Endodermal cell (in vitro differentiated cells): ENCODE measurements at places on chromosomes 1 and 21. TPM values are rescaled to one million over a fixed set of nuclear protein-coding genes. Genes with fewer than 3 reads are reported as not detected.

GRCh38 chr1:110620686-110621085 is 14.5 kb upstream of the KCNA2 start:
- peaks cover 82% of the 10 kb centered on the region for H3K27me3 ChIP-seq
- no peak overlapping the region for H3K4me3 ChIP-seq
- no peak overlapping the region for H3K27ac ChIP-seq
- H3K36me3 ChIP-seq: no peaks in the 10 kb centered on the region
- DNase-seq: peak; percentile 29
- H3K4me1 ChIP-seq: no peaks in the 10 kb centered on the region

- H3K27ac ChIP-seq: no peak overlapping the region
- H3K4me1 ChIP-seq: no peaks in the 10 kb centered on the region
- no peak overlapping the region for H3K4me3 ChIP-seq
- no peaks in the 10 kb centered on the region for H3K36me3 ChIP-seq
- no peaks in the 10 kb centered on the region for H3K27me3 ChIP-seq
Measured at GRCh38 chr21:29250636-29251035, 48.1 kb upstream of the BACH1 start.

DNA sequence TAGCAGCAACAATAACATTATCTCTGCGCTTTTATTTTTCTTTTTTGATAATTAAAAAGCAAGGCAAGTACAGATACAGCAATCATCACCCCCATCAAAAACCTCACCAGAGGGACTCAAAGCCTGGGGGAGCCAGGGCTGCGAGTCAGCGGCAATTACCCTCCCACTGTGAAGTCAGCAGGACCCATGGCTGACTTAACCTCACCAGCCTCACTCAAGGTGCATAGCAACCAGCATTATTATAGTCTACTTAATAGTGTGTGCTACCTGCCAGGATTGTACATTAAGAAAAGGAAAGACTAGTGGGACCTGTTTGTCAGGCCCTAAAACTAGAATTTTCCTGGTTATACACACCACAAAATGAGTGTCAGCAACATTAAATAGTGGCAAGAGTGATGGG is 28.9 kb upstream of the SERBP1 start:
- H3K27me3 ChIP-seq: peaks cover 48% of the 10 kb centered on the region
- no peaks in the 10 kb centered on the region for H3K36me3 ChIP-seq
- DNase-seq: peak; percentile 84
- no peak overlapping the region for H3K4me3 ChIP-seq

DNA sequence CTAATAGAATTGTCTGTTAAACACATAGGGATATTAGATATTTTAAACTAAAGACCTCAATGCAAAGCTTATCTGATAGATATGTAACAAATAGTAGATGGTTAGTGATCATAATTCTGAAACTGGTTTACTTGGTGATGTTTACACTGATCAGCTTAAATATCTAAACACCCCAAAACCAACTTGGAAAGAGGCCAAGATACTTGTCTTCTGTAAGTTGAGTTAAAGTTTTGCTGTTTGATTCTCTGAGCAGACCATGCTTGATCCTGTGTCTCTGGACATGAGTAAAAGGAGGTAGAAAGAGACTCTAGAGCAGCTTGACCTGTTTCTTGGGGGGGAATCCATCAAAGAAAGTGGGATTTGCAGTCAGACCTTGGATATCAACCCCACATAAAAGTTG is 107.5 kb downstream of the NEK7 start:
- H3K36me3 ChIP-seq: no peaks in the 10 kb centered on the region
- DNase-seq: no peak
- no peaks in the 10 kb centered on the region for H3K27me3 ChIP-seq
- no peak overlapping the region for H3K27ac ChIP-seq

- no peaks in the 10 kb centered on the region for H3K36me3 ChIP-seq
- no peak for DNase-seq
- H3K27ac ChIP-seq: no peak overlapping the region
Measured at GRCh38 chr1:181383695-181384094, 99.6 kb upstream of the CACNA1E start.

- no peaks in the 10 kb centered on the region for H3K27me3 ChIP-seq
- DNase-seq: no peak
- peaks cover 7% of the 10 kb centered on the region for H3K36me3 ChIP-seq
Measured at GRCh38 chr1:45721207-45721606, 29.2 kb downstream of the IPP start.

GRCh38 chr21:22125581-22125980 is 1127.4 kb downstream of the NCAM2 start:
- no peak for DNase-seq
- no peaks in the 10 kb centered on the region for H3K4me1 ChIP-seq
- H3K4me3 ChIP-seq: no peak overlapping the region
- no peak overlapping the region for H3K27ac ChIP-seq

DNA sequence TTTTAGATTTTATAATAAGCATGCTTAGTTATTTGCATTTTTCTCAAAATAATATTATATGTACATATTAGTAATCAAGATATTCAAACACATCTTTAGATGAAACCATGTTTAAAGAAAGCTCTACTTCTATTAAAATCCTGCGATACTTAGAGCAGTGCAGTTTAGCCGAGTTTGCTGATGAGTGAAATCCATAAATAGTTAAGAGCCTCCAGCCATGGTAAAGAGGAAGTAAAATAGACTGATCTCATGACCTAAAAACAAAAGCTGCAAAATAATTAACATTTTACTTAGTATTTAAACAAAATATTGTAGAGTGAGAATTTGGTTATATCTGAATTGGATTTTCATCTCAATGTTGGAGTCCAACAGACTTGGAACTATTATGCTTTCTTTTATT is 147.4 kb upstream of the NRIP1 start:
- no peak overlapping the region for H3K4me3 ChIP-seq
- H3K27ac ChIP-seq: no peak overlapping the region
- no peaks in the 10 kb centered on the region for H3K27me3 ChIP-seq
- no peak for DNase-seq
- no peaks in the 10 kb centered on the region for H3K36me3 ChIP-seq
- no peaks in the 10 kb centered on the region for H3K4me1 ChIP-seq

GRCh38 chr1:243414152-243414494 is 158.3 kb downstream of the SDCCAG8 start:
- H3K27ac ChIP-seq: no peak overlapping the region
- H3K27me3 ChIP-seq: no peaks in the 10 kb centered on the region
- H3K36me3 ChIP-seq: no peaks in the 10 kb centered on the region
- no peaks in the 10 kb centered on the region for H3K4me1 ChIP-seq
- H3K4me3 ChIP-seq: no peak overlapping the region

DNA sequence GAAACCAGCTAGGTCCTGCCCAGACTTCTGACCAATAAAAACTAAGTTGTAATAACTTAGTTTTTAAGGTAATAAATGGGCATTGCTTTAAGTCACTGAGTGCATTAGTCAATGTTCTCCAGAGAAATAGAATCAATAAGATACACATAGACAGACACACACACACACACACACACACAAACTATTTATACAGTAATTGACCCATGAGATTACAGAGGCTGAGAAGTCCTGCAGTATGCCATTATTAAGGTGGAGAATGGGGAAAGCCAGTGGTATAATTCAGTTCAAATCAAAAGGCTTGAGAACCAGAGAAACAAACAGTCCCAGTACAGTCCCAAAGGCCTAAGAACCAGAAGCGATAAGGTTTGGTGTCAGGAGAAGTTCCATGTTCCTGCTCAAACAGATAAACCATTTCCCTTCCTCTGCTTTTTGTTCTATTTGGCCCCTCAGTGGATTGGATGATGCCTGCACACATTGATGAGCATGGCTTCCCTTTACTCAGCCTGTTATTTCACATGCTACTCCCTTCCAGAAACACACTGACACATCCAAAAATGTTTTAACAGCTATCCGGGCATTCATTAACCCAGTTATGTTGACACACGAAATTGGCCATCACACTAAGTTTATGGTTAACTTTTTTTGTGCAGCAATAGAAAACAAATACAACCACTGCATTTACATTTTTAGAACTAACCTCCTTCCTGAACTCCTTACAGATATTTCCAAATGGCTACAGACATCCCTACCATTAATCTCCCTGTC is 828.2 kb upstream of the NCAM2 start:
- H3K4me1 ChIP-seq: no peaks in the 10 kb centered on the region
- H3K4me3 ChIP-seq: no peak overlapping the region
- no peak for DNase-seq
- no peaks in the 10 kb centered on the region for H3K27me3 ChIP-seq

- H3K36me3 ChIP-seq: peaks cover 51% of the 10 kb centered on the region
- H3K27me3 ChIP-seq: no peaks in the 10 kb centered on the region
- no peak overlapping the region for H3K4me3 ChIP-seq
- no peak for DNase-seq
Measured at GRCh38 chr1:175969231-175969630, 225.8 kb upstream of the TNR start.

GRCh38 chr1:14794906-14795305 is 196.4 kb downstream of the KAZN start:
- H3K27ac ChIP-seq: no peak overlapping the region
- DNase-seq: no peak

DNA sequence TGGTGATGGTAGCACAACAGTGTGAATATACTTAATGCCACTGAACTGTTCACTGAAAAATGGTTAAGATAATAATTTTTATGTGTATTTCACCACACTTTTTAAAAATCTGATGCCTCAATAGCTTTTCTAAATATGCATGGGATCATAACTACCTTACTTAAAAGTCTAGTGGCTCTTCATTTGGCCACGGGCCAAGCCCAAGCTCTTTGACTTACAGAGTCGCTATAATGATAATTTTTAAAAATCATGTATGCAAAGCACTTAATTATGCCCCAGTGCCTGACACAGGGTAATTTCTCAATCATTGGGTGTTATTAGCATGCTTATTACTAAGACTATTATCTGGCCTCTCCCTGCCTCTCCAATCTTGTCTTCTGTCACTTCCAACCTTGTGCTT is 7.6 kb upstream of the CNN3 start:
- peaks cover 5% of the 10 kb centered on the region for H3K36me3 ChIP-seq
- peaks cover 9% of the 10 kb centered on the region for H3K4me1 ChIP-seq
- no peak for DNase-seq
- no peak overlapping the region for H3K27ac ChIP-seq

GRCh38 chr1:1889847-1890505 is 911 bp downstream of the GNB1 start:
- DNase-seq: peak; percentile 64
- H3K4me1 ChIP-seq: peaks cover 6% of the 10 kb centered on the region
- no peaks in the 10 kb centered on the region for H3K27me3 ChIP-seq
- peaks cover 10% of the 10 kb centered on the region for H3K36me3 ChIP-seq
- peak overlapping the region; percentile 98 for H3K4me3 ChIP-seq

- peaks cover 100% of the 10 kb centered on the region for H3K36me3 ChIP-seq
- no peak overlapping the region for H3K27ac ChIP-seq
- H3K27me3 ChIP-seq: no peaks in the 10 kb centered on the region
- H3K4me3 ChIP-seq: no peak overlapping the region
- DNase-seq: no peak
Measured at GRCh38 chr1:208048904-208049303, 138.0 kb upstream of the CD34 start.

- no peak overlapping the region for H3K4me3 ChIP-seq
- no peaks in the 10 kb centered on the region for H3K27me3 ChIP-seq
- no peaks in the 10 kb centered on the region for H3K4me1 ChIP-seq
- no peak overlapping the region for H3K27ac ChIP-seq
Measured at GRCh38 chr1:199177241-199177640, 538.4 kb downstream of the PTPRC start.

DNA sequence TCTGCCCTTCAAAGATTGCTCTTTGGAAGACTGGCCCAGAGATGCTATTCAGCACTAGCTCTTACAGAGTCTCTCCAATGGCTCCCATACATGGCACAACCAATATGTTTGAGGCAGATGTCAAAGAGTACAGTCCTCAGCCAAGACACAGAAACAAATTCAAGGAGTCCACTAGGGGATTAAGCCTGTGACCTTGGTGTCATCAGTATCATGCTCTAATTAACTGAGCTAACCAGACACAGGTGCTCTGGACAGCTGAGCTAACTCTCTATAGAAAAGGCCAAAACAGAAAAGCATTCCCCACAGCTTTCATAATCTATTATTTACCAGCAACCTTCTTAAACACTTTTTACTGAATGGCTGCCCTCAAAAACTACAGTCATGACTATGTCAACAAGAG is 666.0 kb upstream of the PLXNA2 start:
- no peak for DNase-seq
- H3K27ac ChIP-seq: no peak overlapping the region
- H3K4me1 ChIP-seq: no peaks in the 10 kb centered on the region
- no peaks in the 10 kb centered on the region for H3K27me3 ChIP-seq

GRCh38 chr1:116668277-116668676 is 744 bp upstream of the IGSF3 start:
- H3K4me1 ChIP-seq: peaks cover 5% of the 10 kb centered on the region
- no peaks in the 10 kb centered on the region for H3K36me3 ChIP-seq
- peak overlapping the region; percentile 93 for H3K4me3 ChIP-seq
- no peak for DNase-seq

- H3K4me3 ChIP-seq: no peak overlapping the region
- no peak for DNase-seq
- no peaks in the 10 kb centered on the region for H3K36me3 ChIP-seq
- no peaks in the 10 kb centered on the region for H3K27me3 ChIP-seq
- H3K27ac ChIP-seq: no peak overlapping the region
- no peaks in the 10 kb centered on the region for H3K4me1 ChIP-seq
Measured at GRCh38 chr1:189021577-189021976, 1456.1 kb downstream of the BRINP3 start.

DNA sequence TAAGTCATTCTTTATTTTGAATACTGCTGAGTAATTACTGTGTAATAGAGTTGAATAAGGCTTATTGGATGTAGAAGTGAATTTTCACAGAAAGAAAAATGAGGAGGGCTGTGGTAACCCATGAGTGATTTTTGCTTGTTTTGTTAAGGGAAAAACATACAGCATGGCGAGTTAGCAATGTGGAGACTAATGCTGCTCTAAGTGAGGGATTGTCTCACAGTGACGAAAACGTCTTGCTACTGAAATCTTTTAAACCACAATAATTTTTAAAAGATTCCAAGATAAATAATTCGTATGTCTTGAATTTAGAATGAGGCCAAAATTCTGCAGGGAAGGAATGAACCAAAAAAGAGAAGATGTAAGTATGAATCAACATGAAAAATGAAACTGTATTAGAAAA is 16.2 kb upstream of the PLA2G4A start:
- H3K27ac ChIP-seq: no peak overlapping the region
- no peaks in the 10 kb centered on the region for H3K4me1 ChIP-seq
- H3K4me3 ChIP-seq: no peak overlapping the region
- H3K36me3 ChIP-seq: no peaks in the 10 kb centered on the region

- H3K4me1 ChIP-seq: no peaks in the 10 kb centered on the region
- H3K27ac ChIP-seq: no peak overlapping the region
- DNase-seq: no peak
Measured at GRCh38 chr1:5615076-5615475, 377.1 kb downstream of the NPHP4 start.

DNA sequence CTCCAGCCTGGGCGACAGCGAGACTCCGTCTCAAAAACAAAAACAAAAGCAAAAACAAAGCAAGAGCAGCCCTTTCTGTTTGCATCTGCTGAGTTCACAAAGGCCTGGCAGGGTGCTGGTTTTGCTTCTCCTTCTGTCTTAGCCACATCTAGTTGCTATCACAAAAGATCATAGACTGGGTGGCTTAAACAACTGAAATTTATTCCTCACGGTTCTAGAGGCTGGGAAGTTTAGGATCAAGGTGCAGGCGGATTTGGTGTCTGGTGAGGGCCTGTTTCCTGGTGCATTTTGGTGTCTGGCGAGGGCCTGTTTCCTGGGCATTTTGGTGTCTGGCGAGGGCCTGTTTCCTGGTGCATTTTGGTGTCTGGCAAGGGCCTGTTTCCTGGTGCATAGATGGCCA is 471.3 kb downstream of the CAMTA1 start:
- no peak for DNase-seq
- H3K4me3 ChIP-seq: no peak overlapping the region
- no peaks in the 10 kb centered on the region for H3K36me3 ChIP-seq
- H3K4me1 ChIP-seq: no peaks in the 10 kb centered on the region

GRCh38 chr1:228291906-228292608 is 84.2 kb downstream of the OBSCN start:
- no peak overlapping the region for H3K4me3 ChIP-seq
- H3K27me3 ChIP-seq: no peaks in the 10 kb centered on the region

The CFHR1 gene
- total RNA-seq: not detected in 2 replicates

The SMYD3 gene
- total RNA-seq: 21.7 and 32.3 TPM in 2 replicates

The SPRR3 gene
- total RNA-seq: not detected in 3 replicates

The NR1I3 gene
- not detected in 3 replicates for total RNA-seq

The HFM1 gene
- total RNA-seq: 3.2 and 5.9 TPM in 2 replicates
